ENCODE measurements at places on chromosomes 5 and 9.

GRCh38 chr9:110890416-110890815 is 147.9 kb downstream of the LPAR1 start:
- no peaks in the 10 kb centered on the region for H3K36me3 ChIP-seq
- H3K4me1 ChIP-seq, result no peaks in the 10 kb centered on the region
- no peak overlapping the region for H3K4me3 ChIP-seq
- H3K27ac ChIP-seq, result no peak overlapping the region
- H3K27me3 ChIP-seq, result no peaks in the 10 kb centered on the region
- no peak for DNase-seq

- DNase-seq, result no peak
- H3K4me3 ChIP-seq, result no peak overlapping the region
- peaks cover 2% of the 10 kb centered on the region for H3K4me1 ChIP-seq
- no peak overlapping the region for H3K27ac ChIP-seq
These were observed 143.6 kb downstream of the CEMIP2 start for GRCh38 chr9:71624728-71625127.

- H3K4me3 ChIP-seq, result no peak overlapping the region
- no peaks in the 10 kb centered on the region for H3K27me3 ChIP-seq
- H3K36me3 ChIP-seq, result peaks cover 12% of the 10 kb centered on the region
- H3K4me1 ChIP-seq, result no peaks in the 10 kb centered on the region
These were observed 6.9 kb downstream of the CCL19 start for GRCh38 chr9:34684145-34684544.

GRCh38 chr9:122113574-122113973 is 20.5 kb upstream of the TTLL11 start:
- H3K27ac ChIP-seq, result no peak overlapping the region
- DNase-seq, result no peak
- peaks cover 34% of the 10 kb centered on the region for H3K27me3 ChIP-seq
- H3K4me1 ChIP-seq, result no peaks in the 10 kb centered on the region
- no peaks in the 10 kb centered on the region for H3K36me3 ChIP-seq

- H3K27ac ChIP-seq, result no peak overlapping the region
- H3K4me1 ChIP-seq, result no peaks in the 10 kb centered on the region
- no peak overlapping the region for H3K4me3 ChIP-seq
- no peak for DNase-seq
- no peaks in the 10 kb centered on the region for H3K27me3 ChIP-seq
- H3K36me3 ChIP-seq, result peaks cover 2% of the 10 kb centered on the region
These were observed 602.9 kb upstream of the WWC1 start for GRCh38 chr5:167688341-167689130.

GRCh38 chr5:89293810-89294209 is 410.8 kb upstream of the MEF2C start:
- peaks cover 8% of the 10 kb centered on the region for H3K4me1 ChIP-seq
- H3K27me3 ChIP-seq, result no peaks in the 10 kb centered on the region
- no peaks in the 10 kb centered on the region for H3K36me3 ChIP-seq
- H3K4me3 ChIP-seq, result no peak overlapping the region
- no peak overlapping the region for H3K27ac ChIP-seq
- no peak for DNase-seq

DNA sequence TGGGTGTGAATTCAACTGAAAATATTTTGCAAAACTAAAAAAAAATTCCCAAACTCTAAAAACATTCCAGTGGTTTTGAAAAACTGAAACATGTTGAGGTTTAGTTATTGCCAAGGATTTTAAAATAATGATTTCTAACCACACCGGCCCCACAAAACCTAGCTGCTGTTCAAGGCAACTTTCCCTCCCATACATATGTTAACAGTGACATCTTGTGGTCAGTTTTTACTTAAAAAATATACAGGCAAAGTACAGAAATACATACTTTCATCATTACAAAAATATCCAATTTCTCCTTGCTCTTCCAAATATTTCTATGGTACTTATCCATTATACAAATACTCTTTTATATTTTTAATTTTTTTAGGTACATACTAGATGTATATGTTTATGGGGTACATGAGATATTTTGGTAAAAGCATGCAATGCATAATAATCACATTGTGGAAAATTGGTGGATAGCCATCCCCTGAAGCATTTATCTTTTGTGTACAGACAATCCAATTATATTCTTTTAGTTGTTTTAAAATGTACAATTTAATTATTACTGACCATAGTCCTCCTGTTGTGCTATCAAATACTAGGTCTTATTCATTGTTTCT is 34.4 kb upstream of the MRPS30 start:
- DNase-seq, result no peak
- no peaks in the 10 kb centered on the region for H3K36me3 ChIP-seq
- peaks cover 10% of the 10 kb centered on the region for H3K4me1 ChIP-seq
- no peak overlapping the region for H3K27ac ChIP-seq
- no peaks in the 10 kb centered on the region for H3K27me3 ChIP-seq
- no peak overlapping the region for H3K4me3 ChIP-seq

GRCh38 chr9:131713016-131713415 is 26.9 kb downstream of the RAPGEF1 start:
- H3K4me3 ChIP-seq, result no peak overlapping the region
- H3K27ac ChIP-seq, result no peak overlapping the region
- peaks cover 20% of the 10 kb centered on the region for H3K4me1 ChIP-seq

DNA sequence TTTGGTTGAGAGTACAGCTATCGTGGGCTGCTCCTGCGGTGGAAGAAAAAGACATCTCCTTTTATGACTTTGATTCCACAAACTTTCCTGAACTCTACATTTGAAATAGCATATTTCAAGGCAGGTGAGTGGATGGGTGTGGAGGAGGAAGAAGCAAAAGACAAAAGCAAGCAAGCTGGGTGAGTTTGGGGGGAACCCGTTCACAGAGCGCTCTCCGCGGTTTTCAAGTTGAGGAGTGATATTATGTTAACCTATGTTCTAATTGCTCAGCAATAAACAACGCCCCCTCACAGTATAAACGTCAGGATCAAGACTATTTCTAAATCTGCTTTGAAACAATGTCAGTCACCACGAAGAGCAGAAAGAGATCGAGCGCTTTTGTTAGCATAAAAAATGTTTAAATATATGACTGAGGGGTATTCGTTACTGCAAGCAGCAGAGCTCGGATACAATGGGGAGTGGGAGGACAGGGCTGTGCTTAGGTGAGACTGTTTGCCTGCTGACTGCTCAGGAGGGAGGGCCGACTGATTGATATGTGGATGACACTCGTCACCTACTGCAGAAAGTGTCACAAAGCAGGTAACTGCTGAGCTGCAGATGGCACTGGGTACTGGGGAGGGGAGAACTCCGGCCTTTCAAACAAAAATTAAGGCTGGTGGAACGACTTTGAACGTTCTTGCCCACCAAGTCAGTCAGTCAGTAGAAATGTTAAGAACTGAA is 236.5 kb downstream of the DRD1 start:
- no peaks in the 10 kb centered on the region for H3K36me3 ChIP-seq
- DNase-seq, result no peak
- no peak overlapping the region for H3K27ac ChIP-seq
- H3K4me1 ChIP-seq, result peaks cover 21% of the 10 kb centered on the region
- peaks cover 2% of the 10 kb centered on the region for H3K27me3 ChIP-seq

DNA sequence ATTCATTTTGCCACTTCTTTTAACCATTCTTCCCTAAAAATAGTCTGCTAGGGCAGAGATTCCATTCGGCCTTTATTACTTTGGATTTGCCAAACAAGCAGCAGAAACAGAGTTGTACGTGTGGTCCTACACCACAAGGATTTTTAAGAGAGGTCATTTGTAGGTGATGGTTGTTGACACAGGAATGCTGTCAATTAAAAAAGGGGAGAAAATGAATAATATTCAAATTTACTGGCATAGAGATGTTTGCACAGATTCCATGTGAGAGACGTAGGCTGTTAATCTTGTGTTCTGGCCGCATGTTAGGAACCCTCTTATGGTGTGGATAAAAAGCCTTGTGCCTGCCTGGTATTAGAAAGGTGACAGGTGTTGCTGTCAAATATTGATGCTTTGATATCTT is 34.9 kb downstream of the TRIO start:
- H3K27ac ChIP-seq, result no peak overlapping the region
- H3K36me3 ChIP-seq, result no peaks in the 10 kb centered on the region
- DNase-seq, result no peak
- H3K4me1 ChIP-seq, result peaks cover 41% of the 10 kb centered on the region
- no peaks in the 10 kb centered on the region for H3K27me3 ChIP-seq
- H3K4me3 ChIP-seq, result no peak overlapping the region

DNA sequence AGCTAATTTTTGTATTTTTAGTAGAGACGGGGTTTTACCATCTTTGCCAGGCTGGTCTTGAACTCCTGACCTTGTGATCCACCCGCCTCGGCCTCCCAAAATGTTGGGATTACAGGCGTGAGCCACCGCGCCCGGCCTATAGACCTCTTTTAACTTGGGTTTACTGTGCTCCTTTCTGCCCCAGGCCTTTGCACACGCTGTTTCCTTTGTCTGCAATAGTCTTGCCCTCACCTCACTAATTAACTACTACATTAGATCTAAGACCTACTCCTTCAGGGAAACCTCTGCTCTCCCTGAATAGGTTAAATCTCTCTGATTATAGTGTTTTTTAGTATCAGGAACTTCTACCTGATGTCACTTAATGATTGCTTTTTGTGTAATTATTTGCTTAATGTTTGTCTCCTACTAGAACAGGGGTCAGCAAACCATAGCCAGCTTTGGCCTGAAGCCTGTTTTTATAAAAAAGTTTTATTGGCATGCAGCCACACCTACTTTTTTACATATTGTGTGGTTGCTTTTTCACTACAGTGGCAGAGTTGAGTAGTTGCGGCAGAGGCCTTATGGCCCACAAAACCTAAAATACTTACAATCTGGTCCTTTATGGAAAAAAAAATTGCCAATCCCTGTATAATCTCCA is 31.2 kb upstream of the TLE1 start:
- H3K4me3 ChIP-seq, result no peak overlapping the region
- no peak overlapping the region for H3K27ac ChIP-seq
- DNase-seq, result no peak

GRCh38 chr5:93874491-93874890 is 133.1 kb upstream of the POU5F2 start:
- H3K36me3 ChIP-seq, result no peaks in the 10 kb centered on the region
- H3K27me3 ChIP-seq, result no peaks in the 10 kb centered on the region
- no peaks in the 10 kb centered on the region for H3K4me1 ChIP-seq
- DNase-seq, result no peak
- no peak overlapping the region for H3K4me3 ChIP-seq
- no peak overlapping the region for H3K27ac ChIP-seq

GRCh38 chr5:143748516-143748915 is 63.4 kb upstream of the HMHB1 start:
- H3K4me1 ChIP-seq, result peaks cover 12% of the 10 kb centered on the region
- H3K36me3 ChIP-seq, result no peaks in the 10 kb centered on the region
- H3K27me3 ChIP-seq, result peaks cover 5% of the 10 kb centered on the region
- no peak for DNase-seq
- no peak overlapping the region for H3K4me3 ChIP-seq

- DNase-seq, result no peak
- peaks cover 29% of the 10 kb centered on the region for H3K4me1 ChIP-seq
- H3K36me3 ChIP-seq, result peaks cover 16% of the 10 kb centered on the region
These were observed 482 bp downstream of the TESK1 start for GRCh38 chr9:35605351-35606137.

- H3K27me3 ChIP-seq, result no peaks in the 10 kb centered on the region
- peaks cover 3% of the 10 kb centered on the region for H3K36me3 ChIP-seq
- peak overlapping the region; percentile 44 for H3K27ac ChIP-seq
These were observed 100.7 kb downstream of the GAS1 start for GRCh38 chr9:86846656-86847055.

DNA sequence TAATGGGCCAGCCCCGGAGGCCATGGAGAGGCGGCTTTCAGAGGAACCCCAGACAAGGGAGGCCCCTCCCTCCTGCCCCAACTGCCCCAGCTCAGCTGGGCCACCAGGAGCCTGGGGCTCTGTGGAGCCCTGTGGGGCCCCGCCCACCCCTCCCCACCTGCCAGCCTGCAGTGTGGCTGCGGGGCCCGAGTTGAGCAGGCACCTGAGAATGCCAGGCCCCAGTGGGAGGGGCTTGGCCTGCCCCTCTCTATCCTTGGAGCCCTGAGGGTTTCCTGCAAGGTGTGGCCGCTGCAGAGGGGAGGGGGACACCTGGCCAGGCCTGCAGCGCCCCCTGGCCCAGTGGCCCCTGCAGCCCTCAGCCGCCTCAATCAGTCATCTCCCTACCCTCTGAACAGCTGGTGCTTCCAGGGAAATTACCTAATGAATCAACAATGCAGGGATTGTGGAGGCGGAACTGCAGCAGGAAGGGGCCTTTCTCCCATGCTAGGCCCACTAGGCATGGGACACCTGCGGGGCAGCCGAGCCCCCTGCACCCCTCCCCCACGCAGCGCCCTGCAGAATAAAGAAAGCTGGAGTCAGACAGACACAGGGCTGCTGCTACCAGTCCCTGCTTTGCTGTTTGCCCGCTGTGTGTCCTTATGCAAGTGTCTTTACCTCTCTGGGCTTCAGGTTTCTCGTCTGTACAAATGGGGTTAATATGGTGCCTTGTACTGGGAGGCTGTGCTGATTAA is 48.0 kb downstream of the LMX1B start:
- DNase-seq, result no peak
- peak overlapping the region; percentile 61 for H3K27ac ChIP-seq
- H3K4me1 ChIP-seq, result peaks cover 45% of the 10 kb centered on the region
- H3K4me3 ChIP-seq, result no peak overlapping the region
- no peaks in the 10 kb centered on the region for H3K36me3 ChIP-seq

DNA sequence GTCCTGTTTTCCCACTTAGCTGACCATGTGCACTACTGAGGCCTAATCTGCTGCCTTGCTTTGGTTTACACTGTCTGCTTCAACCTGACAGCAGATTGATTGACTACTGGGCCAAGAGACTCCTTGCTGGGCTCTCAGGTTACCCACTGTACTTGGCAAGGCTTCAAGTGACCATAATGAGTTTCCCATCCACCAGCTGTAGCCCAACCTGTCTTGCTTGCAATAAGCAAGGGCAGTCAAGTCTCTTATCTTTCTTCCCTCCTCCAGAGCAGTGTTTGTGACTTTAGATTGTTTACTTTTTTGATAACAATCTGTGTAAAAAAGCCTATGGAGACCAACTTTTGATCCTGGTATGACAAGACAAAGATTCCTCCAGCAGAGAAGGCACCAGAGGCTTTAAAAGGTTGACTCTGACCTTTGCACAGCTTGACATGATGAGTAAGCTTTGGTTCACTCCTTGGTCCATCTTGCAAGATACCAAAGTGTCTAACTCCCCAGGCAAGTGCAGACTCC is 912.3 kb upstream of the SEMA6A start:
- DNase-seq, result no peak
- no peak overlapping the region for H3K27ac ChIP-seq
- H3K27me3 ChIP-seq, result no peaks in the 10 kb centered on the region
- no peak overlapping the region for H3K4me3 ChIP-seq
- H3K36me3 ChIP-seq, result peaks cover 3% of the 10 kb centered on the region

DNA sequence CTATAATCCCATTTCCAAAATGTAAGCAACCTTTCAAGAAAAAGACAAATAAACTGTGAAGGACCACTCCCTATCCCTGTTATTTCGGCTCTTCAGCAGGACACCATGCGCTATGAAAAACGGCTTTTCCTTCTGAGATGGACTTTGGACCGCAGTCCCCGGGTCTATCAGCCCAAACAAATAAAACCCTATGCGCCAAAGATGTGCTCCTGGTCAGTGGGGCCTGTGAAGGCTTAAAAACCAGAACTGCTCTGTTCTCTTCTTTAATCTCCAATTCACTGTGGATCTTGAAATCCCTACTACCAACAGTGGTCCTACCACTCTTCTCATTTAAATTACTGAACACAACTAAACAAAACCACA is 33.3 kb downstream of the RAPGEF1 start:
- no peak overlapping the region for H3K27ac ChIP-seq
- no peaks in the 10 kb centered on the region for H3K36me3 ChIP-seq
- H3K27me3 ChIP-seq, result no peaks in the 10 kb centered on the region

GRCh38 chr9:79637177-79637925 is 65.6 kb downstream of the TLE4 start:
- no peak overlapping the region for H3K4me3 ChIP-seq
- no peak for DNase-seq
- peaks cover 15% of the 10 kb centered on the region for H3K36me3 ChIP-seq
- no peaks in the 10 kb centered on the region for H3K27me3 ChIP-seq
